NCI-H1694 treated with DMSO at 0.1 percent for 48 hours (cell line): ENCODE measurements at places on chromosomes 3 and 15.

DNA sequence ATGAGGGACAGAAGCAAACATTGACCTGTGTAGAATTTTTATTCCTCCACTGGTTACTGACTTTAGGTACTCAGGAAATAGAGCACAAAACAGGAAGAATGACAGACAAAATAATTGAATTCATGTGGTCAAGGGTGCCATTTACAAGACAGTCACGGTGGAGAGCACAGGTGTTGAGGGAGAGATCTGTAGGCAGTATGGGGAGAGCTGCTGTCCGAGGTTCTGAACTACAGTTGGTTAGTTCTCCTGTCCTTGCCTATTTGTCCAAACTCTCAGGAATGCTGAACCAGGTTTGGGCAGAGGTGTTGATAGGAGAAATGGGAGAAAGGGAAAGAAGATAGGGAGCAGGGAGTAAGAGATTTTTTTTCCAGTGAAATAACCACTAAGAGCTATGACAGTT lies 178.5 kb upstream of the ZBTB20 start:
- DNase-seq = no peak

GRCh38 chr15:54687628-54688027 lies 509.1 kb downstream of the RSL24D1 start:
- no peak for DNase-seq

GRCh38 chr3:147002721-147003120 lies 397.6 kb upstream of the PLSCR5 start:
- DNase-seq = no peak

GRCh38 chr15:29612701-29613100 lies 209.6 kb downstream of the TJP1 start:
- no peak for DNase-seq

DNA sequence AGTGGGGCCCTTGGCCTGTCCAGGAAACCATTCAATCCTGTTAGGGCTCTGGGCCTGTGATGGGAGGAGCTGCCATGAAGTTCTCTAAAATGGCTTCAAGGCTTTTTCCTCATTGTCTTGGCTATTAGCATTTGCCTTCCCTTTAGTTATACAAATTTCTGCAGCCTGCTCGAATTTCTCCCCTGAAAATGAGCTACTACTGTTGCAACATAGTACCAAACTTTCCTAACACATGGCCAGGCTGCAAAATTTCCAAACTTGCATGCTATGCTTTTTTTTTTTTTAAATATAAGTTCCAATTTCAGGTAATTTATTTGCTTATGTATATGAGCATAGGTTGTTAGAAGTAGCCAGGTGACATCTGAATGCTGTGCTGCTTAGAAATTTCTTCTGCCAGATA lies 560.8 kb upstream of the TBL1XR1 start:
- DNase-seq = no peak

DNA sequence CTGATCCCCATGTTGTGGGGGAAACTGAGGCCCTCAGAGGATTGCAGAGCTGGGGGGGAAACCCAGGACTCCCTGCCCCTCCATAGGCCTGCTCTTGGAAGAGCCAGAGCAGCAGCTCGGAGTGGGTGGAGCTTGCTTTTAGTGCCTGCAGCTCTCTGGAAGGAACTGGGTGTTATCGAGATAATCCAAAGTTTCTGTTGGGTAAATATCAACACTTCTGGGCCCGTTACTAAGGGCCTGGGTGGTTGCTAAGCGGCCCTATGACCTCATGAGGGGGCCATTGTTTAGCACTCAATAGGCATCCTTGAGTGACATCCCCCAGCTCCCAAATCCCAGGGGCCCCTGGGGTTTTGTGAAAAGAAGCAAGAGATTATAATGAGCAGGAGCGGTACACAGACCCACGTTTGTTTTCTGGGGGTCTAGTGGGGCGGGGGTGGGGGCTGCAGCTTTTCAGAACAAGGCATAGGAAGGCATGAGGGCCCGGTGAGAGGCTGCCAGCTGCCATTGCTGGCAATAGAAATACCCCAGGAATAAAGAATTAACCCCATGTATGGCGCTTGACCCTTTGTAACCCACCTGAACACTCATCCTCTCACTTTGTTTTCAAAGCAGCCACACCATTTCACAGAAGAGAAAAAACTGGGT lies 48.3 kb upstream of the ATP2B2 start:
- no peak for DNase-seq

- no peak for DNase-seq
These were observed 215.2 kb upstream of the SGO1 start for GRCh38 chr3:20401253-20401652.

DNA sequence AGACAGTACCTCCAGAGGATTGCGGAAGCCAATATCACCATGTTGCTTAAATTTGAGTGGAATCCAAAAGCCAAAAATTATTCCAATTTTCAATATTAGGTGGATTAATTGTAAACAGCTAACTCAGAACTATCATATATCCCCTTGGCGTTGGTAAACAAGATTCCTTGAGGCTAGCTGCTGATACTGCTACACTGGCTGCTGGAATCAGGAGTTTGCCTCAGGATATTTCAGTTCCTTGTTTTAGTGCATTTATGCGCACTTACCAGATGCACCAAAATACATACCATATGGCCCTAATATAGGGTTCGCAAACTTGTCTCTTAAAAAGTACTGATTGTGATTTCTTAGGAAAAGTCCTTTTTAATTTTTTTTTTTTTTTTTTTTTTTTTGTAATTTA lies 605.2 kb upstream of the NAALADL2 start:
- peak; percentile 70 for DNase-seq

DNA sequence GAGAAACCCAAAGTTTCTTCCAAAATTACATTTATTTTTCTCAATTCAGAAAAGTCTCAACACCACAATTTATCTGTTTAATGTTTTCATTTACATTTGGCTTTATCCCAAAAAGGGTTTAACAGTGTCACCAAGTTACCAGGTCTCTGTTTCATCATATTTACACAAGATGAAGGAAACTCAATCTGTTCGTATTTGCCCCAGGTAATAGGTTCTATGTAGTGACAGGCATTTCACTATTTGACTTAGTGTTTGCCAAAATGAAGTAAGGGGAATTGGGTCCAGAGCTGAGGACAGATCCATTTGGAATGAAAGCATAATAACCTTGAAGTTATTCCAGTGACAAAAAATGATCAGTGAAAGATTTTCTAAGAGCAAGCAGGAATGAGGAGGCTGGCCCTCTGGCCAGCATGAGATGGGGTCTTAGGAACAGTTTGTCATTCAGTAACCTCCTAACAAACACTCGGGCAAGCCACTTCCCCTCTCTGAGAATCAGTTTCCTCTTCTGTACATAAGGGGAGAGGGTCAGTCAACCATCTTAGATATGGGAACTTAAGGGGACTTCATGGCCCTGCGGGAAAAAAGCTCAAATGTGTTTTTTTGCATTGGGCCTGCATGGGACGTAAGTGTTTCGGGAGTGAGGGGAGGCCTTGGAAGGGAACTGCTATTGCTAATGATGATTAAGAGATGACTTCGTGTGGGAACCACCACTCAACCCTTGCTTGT lies 31.8 kb downstream of the UMPS start:
- no peak for DNase-seq

DNA sequence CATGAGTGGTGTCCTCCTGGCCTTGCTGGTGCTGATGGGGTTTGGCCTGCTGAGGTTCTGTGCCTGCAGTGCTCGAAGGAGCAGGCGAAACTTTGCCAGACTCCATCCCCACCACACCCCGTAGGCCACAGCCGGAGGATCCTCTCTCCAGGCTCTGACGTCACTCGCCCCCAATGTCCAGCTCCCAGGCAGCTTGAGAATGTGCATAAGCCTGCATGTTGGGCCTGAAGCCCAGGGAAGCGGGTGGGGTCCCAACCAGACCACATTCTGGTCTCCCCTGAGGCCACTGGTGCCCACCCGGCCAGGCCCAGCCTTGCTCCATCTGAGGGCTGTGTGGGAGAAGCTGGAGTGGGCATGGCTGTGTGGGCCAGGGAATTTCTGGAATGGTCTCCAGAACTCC lies 109.8 kb downstream of the ASB7 start:
- DNase-seq = no peak

DNA sequence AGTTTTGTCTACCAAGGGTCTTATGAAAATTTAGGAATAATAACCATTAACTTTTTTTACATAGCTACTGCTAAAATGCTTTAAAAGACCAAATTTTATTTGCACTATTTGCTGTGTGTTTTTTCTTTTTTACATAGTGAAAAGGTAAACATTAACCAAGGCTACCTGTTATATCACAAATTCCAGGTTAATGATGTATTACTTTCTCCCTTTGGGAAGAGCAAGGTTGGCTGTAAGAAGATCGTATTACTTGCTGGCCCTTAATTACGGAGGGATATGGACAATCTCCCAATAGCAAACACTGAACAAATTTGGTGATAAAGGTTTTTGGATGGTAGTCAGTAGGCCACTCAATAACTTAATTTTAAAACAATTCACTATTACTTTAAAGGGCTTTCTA lies 22.4 kb downstream of the LRRC58 start:
- no peak for DNase-seq

DNA sequence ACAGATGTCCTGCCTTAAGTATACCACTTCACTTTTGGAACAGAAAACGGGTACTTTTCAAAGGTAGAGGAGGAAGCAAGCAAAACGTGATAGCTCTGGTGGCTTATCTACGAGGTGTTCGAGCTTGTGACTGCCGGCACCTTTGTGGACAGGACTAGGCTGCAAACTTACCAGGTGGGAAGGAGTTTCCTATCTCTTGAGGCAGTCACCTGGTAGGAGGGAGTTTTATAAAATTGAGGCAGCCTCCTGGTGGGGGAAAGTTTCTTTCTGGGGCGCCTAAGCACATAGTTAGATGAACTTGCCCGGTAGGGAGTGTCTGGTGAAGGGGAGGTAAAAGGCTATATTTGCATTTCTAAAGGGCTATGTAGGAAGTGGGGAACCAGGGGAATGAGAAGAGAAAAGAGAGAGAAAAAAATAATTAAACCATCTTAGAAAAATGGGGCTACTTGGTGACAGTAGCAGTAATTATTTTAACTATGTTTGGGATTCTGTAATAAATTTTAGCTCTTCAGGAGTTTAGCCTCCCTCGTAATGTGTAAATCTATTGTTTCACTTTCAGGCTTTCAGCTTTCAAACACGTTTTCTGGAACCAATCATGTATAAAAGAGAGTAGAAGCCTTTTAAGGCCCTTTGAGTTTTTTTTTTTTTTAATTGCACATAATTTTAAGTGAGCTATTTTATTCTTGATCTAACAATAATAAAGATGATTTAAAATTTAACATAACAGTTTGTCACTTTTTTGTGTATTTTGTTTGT lies 131.0 kb downstream of the IL5RA start:
- no peak for DNase-seq

DNA sequence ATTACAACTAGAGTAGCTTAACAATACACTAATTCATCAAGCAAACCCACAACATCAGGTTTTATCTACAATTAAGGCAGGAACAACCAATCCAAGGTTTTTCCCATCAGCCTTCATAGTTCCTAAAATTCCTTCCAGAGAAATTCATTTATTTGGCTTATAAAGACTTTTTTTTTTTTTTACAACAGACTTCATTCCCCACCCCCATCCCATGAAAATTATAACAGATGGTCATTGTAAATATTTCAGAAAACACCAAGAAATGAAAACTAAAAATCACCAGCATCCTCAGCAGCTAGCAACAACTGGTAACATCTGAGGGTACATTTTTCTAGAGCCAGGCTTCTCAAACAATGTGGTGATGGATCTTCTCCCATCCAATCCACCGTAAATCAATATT lies 11.0 kb downstream of the SH3BP5 start:
- no peak for DNase-seq

DNA sequence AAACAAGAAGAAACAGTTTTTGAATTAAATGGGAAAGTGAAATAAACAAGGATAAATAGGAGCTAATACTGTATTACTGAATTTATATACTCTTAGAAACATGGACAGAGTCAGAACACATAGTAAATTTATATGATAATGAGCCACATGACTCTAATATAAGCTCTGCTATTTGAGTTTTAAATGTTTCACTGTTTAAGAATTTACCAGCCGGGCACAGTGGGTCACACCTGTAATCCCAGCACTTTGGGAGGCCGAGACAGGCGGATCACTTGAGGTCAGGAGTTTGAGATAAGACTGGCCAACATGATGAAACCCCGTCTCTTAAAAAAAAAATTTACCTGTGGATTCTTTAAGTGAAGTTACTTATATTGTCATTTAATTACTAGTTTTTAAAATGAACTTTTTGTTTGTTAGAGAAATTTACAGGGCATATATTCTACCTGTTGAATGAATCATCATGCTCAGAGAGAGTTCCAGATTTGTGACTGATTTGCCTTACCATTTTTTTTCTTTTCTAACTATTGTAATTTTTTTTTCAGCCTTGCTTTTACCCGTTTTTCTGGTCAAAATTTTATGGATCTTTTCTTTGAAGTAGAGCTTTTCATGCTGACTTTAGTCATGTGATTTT lies 125.7 kb downstream of the TCF12 start:
- no peak for DNase-seq

DNA sequence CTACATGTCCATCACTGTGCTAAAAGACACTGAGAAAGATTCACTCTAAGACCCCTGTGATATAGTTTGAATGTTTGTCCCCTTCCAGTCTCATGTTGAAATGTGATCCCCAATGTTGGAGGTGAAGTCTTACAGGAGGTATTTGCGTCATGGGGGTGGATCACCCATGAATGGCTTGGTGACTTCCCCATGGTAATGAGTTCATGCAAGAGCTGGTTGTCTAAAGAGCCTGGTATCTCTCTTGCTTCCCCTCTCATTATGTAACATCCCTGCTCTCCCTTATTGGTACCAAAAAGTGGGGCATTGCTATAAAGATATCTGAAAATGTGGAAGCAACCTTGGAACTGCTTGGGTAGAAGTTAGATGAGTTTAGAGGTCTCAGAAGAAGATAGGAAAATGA lies 32.2 kb upstream of the FAM174B start:
- DNase-seq = no peak

- no peak for DNase-seq
These were observed 9.7 kb downstream of the TTC23 start for GRCh38 chr15:99239545-99240198.
